ENCODE measurements at places on chromosomes 2 and 18. TPM values are rescaled to one million over a fixed set of nuclear protein-coding genes. Genes with fewer than 3 reads are reported as not detected.

Gene INHBB
- total RNA-seq = 13.4 TPM

Gene FBXO15
- total RNA-seq = 1.3 TPM

Gene TRIM54
- total RNA-seq = 0.48 TPM

Gene RGPD4
- 0.07 TPM for total RNA-seq

Gene ACTR2
- total RNA-seq = 139 TPM

Gene LINC00305
- total RNA-seq = not detected

Gene SLC4A5
- 0.40 TPM for total RNA-seq

Gene CYP1B1
- 9.8 TPM for total RNA-seq

Gene NXPH2
- not detected for total RNA-seq

Gene DSEL
- total RNA-seq = 0.44 TPM

Gene LAMA3
- total RNA-seq = 39.0 TPM

Gene SH2D6
- total RNA-seq = 0.43 TPM

Gene METTL4
- 6.3 TPM for total RNA-seq

Gene CDKL4
- total RNA-seq = not detected

Gene HOXD3
- 0.27 TPM for total RNA-seq

Gene SERPINB11
- not detected for total RNA-seq

Gene AGXT
- not detected for total RNA-seq

Gene TNFAIP6
- total RNA-seq = 1.6 TPM

Gene DQX1
- 0.17 TPM for total RNA-seq

Gene ZNF396
- total RNA-seq = 0.69 TPM

Gene SCN9A
- total RNA-seq = 5.1 TPM

Gene ZNF397
- total RNA-seq = 2.9 TPM

Gene BOK
- 21.8 TPM for total RNA-seq

Gene CCDC178
- total RNA-seq = not detected

Gene SH3RF3
- 0.38 TPM for total RNA-seq

Gene TMEM37
- total RNA-seq = 1.9 TPM

Gene DUSP19
- 0.57 TPM for total RNA-seq

Gene SKA1
- 17.1 TPM for total RNA-seq

Gene IL1B
- total RNA-seq = 0.18 TPM

Gene REG3G
- total RNA-seq = not detected

Gene HOXD4
- total RNA-seq = 0.47 TPM

Gene CACNB4
- 0.14 TPM for total RNA-seq

Gene PARD3B
- 1.2 TPM for total RNA-seq

Gene EFHD1
- total RNA-seq = 1.6 TPM

Gene ECEL1
- total RNA-seq = 0.37 TPM

Gene RAX
- not detected for total RNA-seq

Gene OSBPL1A
- total RNA-seq = 9.9 TPM

Gene CFAP65
- total RNA-seq = 0.14 TPM

Gene TUBA4B
- 0.56 TPM for total RNA-seq

Gene RAB17
- total RNA-seq = 0.12 TPM

Gene ACMSD
- not detected for total RNA-seq

Gene ANKRD30B
- total RNA-seq = not detected

Gene ABCG5
- not detected for total RNA-seq

Gene PFN4
- total RNA-seq = 1.2 TPM

Gene CCL20
- total RNA-seq = 4.4 TPM

Gene NCKAP5
- 1.3 TPM for total RNA-seq

Gene PAX3
- total RNA-seq = not detected

Gene MYO5B
- total RNA-seq = 12.7 TPM

Gene SAG
- total RNA-seq = not detected
